ENCODE measurements at places on chromosomes 6 and 20.
A peak's percentile ranks its signal among the peaks of the same experiment; 100 is the strongest.

- no peak for DNase-seq
Measured at GRCh38 chr20:6765469-6766058, 1.9 kb upstream of the BMP2 start.

- DNase-seq, result no peak
Measured at GRCh38 chr20:3760655-3761348, 6.8 kb downstream of the ADISSP start.

DNA sequence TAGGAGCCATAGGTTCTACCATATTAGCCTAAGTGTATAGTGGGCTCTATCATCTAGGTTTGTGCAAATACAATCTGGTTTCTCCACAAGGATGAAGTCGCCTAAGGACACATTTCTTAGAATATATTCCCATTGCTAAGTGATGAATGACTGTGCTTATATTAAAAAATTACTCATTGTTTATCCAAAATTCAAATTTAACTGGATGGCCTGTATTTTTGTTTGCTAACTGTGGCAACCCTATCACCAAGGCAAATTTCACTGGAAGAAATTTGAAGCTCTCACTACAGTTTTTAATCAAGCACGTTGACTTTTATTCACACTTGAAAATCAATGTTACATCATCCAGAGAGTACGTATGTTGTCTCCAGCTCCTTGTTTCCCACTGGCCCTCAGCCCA lies 13.9 kb downstream of the GCM2 start:
- no peak for DNase-seq

DNA sequence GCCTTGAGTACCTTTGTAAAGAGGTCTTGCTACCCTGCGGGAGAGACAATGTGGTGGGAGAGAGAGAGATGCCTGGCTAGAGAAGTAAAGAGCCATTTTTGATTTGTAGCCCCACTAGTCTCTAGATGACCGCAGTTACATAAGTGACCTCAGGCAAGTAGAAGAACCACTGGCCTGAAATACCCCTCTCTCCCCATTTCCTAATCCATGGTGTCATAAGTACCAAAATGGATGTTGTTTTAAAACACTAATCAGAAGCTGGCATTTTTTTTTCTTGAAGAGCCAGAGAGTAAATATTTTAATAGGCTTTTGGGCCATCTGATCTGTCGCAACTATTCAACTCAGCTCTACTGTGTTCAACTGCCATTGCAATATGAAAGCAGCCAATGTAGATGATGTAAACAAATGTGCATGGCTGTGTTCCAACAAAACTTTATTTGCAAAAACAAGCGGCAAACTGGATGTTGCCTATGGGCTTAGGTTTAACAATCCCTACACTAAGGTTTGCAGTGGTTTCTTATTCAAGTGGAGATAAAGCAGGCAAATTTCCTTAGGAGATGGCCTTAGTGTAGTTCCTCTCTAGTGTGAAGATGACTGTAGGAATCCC lies 36.5 kb downstream of the RARS2 start:
- DNase-seq, result no peak

DNA sequence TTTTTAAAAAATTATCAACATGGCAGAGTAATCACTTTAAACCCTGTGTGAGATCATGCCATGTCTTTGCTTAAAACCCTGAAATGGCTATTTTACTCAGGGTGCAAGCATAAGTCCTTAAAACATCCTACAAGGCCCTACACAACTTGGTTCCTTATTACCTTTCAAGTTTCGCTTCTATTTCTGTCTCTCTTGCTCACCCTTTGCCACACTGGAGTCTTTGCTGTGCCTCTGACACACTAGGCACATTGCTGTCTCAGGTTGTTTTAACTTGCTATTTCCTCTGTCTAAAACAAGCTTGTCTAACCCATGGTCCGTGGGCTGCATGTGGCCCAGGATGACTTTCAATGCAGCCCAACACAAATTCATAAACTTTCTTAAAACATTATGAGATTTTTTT lies 55.6 kb downstream of the KIAA0408 start:
- DNase-seq, result no peak

DNA sequence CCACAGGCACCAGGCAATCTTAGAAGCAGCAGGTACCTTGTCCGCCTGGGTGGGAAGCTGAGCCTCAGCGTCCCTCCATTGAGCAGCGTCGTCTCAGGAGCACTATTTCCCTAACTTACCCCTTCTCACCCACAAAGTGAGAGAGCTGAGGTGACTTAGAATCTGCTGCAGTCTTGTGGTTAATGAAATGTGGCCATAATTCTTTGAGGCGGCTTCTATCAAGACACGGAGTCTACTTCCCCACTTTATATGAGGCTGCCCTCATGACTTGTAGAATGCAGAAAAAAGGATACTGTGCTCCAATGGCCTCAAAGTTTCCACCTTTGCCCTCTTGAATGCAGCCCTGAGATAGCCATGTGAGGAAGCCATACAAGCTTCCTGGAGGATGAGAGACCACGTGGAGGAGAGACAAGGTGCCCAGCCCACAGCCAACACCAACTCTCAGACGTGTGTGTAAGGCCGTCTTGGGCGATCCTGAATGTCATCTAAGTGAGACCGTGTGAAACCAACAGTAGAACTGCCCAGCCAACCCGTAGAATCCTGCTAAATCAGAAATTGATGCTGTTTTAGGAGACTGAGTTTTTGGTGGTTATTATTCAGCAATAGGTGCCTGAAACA lies 9.1 kb upstream of the TAGAP start:
- DNase-seq, result no peak

DNA sequence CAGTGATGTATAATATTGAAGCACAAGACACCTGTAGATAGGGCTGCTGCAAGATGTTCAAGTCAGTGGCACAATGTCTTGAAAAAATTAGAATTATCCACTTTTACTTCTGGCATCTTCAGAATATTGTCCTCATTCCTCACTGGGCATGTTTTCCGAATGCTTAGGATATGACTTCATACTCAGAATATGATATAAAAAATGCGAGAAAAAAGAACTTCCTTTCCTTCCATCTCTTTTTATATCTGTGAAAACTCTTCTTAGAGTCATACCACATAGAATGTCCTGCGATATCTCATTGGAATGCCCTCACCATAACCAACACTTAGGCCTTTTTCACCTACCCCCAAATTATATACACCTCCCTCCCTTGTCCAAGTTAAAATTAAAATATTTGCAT lies 4.6 kb downstream of the MAS1L start:
- no peak for DNase-seq

DNA sequence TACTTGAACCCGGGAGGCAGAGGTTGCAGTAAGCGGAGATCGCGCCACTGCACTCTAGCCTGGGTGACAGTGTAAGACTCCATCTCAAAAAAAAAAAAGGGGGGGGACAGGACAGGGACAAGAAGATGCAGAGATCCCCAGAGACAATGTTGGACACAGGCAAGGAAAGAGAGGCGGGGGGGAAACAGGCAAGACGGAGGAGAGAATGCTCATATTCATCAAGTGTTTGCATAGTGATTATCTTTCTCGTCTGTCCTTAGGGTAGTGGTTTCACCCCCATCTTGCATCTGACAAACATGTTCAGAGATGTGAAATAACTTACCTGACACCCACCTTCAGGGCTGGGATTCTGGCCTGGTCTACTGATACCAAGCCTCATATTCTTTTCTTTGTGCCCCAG lies 29.0 kb downstream of the CHMP4B start:
- no peak for DNase-seq

DNA sequence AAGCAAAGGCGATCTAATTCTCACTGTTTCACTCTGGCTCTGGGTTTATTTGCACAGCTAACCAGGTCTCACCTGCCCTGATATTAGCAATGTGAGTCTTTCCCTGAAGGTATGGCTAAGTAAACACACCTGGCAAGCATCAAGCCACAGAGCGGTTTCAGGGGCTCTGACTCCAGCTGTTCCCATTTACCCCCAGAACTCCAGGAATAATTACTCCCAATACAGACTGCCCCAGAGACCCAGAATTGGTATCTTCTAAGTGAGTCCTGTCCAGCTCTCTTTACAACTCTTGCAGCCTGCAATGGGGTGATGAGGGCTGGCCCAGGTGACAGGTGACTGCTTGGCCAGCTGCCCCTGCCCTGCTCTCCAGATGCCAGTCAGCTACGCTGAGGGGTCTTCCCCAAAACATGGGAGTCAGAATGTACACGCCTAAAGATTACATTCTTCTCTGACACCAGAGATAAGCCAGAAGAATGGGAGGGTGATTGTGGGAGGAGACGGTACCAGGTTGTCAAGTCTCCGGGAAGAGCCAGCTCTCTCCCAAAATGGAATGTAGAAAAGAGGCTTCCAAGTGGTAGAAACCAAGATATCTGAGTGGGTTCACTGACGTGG lies 4.9 kb upstream of the LRRN4 start:
- no peak for DNase-seq

GRCh38 chr6:45665859-45666258 lies 288.1 kb upstream of the SUPT3H start:
- no peak for DNase-seq

DNA sequence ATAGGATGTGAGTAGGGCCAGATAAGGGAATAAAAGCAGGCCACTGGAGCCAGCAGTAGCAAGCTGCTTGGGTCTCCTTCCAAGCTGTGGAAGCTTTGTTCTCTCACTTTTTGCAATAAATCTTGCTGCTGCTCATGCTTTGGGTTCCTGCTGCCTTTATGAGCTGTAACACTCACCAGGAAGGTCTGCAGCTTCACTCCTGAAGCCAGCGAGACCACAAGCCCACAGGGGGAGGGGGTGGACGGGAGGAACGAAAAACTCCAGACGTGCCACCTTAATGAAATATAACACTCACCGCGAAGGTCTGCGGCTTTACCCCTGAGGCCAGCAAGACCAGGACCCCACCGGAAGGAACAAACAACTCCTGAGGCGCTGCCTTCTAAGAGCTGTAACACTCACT lies 1324.4 kb upstream of the EYS start:
- DNase-seq, result no peak

DNA sequence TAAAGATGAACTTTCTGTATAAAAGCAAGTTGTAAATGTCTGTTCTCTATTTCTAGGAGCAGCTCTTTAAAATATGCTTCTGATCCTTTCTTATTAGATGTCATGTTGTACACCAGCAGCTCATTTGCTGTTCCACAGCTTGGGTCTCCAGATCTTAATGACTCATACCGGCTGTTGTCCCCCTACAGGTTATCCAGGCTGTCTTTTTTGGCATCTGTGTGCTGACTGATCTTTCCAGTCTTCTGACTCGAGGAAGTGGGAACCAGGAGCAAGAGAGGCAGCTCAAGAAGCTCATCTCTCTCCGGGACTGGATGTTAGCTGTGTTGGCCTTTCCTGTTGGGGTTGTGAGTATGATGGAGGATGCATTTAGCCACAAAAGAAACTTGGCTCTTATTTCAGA lies 76.0 kb downstream of the AIG1 start:
- no peak for DNase-seq

GRCh38 chr6:37123957-37124729 lies 45.8 kb upstream of the PIM1 start:
- no peak for DNase-seq

GRCh38 chr6:130944486-130944885 lies 117.3 kb downstream of the SMLR1 start:
- DNase-seq, result no peak

DNA sequence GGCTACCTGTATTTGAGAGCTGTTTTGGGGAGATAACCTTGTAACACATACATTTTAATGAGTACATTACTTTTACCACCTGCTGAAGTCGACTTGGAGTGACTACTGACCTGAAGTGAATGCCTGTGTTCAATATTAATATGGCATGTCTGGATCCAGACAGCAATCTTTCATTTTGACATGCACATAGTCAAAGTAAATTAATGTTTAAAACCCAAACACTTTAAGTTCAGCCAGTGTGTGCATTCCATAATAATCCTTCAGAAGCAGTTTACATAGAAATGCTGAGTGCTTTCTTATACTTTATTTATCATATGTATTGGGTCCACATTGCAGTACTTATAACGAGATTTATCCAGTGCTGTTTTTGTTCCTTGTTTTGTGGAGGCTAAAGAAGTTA lies 38.0 kb downstream of the CDKAL1 start:
- no peak for DNase-seq

DNA sequence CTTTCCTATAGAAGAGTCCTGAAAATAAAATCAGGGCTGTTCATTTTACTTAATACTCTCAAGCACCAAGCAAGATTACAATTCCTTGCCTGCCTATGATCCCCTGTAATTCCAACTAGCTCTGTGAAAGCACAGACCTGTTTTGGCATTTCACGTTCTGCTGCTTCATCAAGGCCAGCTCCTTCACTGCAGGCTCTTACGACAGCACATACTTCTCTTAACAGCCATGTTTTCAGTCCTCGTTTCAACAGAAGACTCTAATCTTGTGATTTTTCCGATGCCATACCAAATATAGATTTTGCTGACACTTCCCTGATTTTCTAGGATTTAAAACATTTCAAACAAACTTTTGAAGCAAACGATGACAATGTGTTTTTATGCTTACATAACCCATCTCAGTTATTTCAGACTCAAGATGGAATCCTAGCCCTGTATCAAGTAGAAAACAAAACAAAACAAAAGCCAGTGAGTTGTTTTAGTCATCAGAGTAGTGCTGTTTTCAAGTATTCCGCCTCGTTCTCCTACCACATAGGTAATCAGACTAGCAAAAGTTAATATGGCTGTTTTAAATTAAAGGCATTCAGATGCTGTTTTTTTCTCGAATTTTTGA lies 616.5 kb upstream of the CITED2 start:
- no peak for DNase-seq

- DNase-seq, result no peak
Measured at GRCh38 chr6:125339653-125340052, 37.9 kb upstream of the HDDC2 start.

GRCh38 chr6:137282254-137282653 lies 63.1 kb upstream of the IFNGR1 start:
- DNase-seq, result no peak

DNA sequence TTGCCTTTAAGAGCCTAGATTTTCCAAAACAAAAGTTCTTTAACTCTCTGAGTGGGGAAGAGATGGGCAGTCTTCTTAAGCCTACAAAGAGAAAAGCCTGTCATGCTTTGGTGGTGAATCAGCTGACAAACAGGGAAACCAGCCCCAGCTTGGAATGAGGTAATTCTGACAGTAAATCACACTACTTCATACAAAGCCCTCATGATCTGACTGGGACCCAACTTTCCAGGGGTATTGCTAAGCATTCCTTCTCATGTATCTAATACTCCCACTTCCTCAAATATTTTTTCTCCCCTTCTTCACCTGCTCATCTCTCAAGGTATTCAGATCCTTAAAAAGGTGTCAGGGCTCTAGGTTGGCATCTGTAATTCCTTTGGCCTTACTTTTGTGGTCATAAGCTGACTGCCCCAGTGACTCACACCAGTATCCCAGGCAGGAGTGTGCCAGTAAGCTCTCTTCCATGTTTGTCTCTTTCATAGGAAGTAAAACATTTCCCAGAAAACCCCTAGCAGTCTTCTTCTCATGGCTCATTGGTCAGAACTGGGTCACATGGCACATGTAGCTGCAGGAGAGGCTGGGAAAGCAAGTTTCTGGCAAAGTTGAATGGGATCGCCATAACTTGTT lies 15.0 kb upstream of the TBC1D22B start:
- peak; percentile 24 for DNase-seq

GRCh38 chr6:32843331-32843978 lies 392 bp downstream of the PSMB8 start:
- no peak for DNase-seq

- no peak for DNase-seq
Measured at GRCh38 chr6:127554435-127555006, 22.5 kb upstream of the C6orf58 start.

- no peak for DNase-seq
Measured at GRCh38 chr6:67775333-67775732, 859.7 kb upstream of the ADGRB3 start.
